ENCODE measurements at places on chromosomes 11 and 22.

DNA sequence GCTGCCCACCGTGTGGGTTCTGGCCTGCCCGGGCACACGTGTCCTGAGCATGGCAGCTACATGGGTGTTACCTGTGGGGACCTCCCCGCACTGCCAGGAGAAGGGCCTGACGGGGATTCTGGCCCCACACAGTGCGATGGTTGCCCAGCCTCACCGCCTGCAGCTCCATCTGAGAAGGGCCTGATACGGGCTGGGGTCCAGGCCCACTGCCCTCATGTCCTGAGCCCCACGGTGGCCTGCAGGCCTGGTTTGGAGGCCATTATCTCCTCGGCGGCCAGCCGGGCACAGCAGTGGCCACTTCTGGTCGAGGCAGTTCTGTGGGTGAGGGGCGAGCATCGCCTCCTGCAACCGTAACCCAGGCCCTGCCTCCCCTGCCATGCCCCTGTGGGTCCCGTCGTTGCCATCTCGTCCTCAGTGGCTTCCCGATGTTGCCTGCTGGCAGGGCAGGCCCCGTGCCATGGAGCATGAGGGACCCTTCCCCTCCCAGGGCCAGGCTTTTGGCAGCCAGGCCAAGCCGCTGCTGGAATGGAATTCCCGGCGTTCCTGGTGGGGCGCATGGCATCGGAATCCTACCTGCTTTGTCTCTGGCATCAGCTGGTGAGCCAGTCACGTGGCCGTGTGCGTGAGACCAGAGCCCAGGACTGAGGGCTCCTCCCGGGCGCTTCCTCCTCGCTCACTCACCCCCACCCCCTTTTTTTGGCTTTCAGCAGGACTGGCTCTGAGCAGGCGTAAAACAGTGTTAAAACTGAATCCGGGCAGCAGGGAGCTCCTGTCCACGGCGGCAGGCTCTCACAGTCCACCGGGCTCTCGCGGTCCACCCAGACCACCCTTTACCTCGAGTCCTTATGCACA is 71.9 kb upstream of the PPARA start:
- DNase-seq = no peak

DNA sequence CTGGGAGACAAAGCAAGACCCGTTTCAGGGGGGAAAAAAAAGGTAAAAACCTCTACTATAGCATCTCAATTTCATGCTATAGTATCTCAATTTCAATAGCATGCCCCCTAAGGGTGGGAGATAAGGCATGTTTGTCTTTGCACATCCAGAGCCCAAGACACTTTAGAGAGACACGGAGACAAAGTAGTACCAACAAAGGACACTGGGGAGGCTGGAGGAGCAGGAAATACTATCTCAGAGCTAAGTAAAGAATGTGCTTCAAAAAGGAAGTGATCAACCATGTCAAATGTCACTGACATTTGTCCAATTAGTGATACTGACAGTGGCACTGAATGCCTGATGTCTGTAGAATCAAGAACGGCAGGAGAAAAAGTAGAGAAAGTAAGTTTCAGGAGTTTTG is 68.6 kb downstream of the RRAS2 start:
- no peak for DNase-seq

DNA sequence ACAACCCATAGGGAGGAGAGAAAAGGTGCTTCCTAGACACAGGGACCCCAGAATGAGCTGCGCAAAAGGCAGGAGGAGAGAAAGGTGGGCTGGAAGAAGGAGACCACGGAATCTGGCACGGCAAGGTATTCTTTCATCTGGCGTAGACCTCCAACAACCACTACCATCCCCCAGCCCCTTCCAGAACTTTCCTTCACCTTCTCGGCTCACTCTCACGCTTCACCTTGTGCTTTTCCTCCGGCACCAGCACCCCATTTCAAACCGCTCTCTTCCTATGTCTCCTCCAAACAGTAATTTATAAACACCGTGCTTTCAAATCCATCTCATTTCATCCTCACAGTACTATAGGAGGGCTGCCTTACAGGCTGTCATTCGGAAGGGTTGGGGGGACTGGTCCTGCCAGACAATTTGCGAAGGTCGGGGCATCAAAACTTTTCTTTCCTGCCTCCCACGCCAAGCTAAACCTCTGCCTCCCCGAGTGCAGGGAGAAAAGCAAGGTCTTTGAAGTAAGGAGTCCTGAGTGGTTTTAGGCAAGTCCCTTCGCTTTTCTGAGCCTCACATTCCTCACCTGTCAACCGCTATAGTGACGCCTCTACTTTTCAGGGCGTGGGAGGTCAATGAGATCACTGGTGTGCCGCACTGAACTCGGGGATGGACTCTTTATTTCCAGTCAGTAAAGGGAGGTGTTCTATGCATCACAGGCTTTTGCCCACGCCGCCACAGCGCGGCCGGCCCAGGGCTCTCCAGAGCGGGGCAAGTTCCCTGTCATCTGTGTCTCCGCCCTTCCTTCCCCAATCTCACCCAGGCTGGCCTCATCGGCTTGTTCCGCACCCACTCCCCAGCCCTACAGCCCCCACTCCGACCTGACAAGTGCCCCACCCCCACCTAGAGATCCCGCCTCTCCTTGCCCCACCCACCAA is 800 bp downstream of the KCTD21 start:
- no peak for DNase-seq

- no peak for DNase-seq
Observed at GRCh38 chr11:10941871-10942270, 84.0 kb upstream of the ZBED5 start.

DNA sequence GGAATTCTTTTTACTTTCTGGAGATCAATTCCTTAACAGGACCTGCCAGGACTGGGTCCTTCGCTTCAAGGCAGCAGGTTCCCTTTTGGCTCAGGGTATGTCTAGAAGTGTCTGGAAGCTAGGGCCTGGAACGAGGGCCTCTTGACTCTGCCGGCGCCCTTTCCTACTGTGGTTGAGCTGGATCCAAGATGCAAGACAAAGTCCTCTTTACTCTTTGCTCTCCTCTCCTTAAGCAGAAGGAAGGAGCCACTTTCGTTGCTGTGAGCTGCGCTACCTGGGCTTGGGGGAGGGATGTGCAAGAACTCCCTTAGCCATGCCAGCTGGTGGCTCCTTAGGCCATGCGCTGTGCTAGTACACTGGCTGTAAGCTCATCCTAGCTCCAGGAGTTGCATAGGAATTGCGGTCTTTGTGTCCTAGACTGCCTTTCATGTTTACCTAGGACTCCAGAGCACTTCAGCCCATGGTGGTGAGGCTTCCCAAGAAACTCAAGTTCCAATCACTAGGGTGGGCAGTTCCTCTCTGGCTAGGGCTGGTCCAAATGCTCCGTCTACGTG is 18.1 kb downstream of the GLB1L2 start:
- DNase-seq = no peak

- no peak for DNase-seq
Observed at GRCh38 chr22:32208681-32209080, 3.8 kb upstream of the RFPL2 start.

DNA sequence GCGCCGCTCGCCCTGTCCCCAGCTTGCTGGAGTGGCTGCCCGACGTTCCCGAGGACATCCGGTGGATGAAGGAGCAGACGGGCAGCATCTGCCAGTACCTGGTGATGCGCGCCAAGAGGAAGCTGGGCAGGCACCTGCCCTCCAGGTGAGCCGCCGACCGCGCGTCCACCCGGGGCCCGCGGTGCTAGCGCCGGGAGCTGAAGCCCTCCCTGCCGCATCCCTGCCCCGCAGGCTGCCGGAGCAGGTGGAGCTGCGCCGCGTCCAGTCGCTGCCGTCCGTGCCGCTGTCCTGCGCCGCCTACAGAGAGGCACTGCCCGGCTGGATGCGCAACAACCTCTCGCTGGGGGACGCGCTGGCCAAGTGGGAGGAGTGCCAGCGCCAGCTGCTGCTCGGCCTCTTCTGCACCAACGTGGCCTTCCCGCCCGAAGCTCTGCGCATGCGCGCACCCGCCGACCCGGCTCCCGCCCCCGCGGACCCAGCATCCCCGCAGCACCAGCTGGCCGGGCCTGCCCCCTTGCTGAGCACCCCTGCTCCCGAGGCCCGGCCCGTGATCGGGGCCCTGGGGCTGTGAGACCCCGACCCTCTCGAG is 3.3 kb upstream of the CRACR2B start:
- DNase-seq = peak; percentile 38

DNA sequence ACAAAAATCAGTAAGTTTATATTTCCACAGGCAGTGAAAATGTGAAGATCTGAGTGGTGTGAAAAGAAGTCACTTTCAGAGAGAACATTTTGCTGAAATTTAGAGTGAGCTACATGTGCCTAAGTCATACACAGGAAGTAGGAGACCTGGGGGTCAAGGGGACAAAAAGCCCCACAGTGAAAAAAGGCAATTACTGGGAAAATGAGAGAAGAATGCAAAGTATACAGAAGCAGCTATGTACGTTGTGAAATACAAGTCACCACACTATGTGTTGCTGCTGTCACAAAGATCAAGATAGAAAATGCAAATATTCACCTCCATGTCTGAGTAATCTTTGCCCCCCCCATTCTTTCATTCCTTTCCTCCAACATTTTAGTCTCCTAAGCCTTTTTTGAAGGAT is 21.6 kb upstream of the SESN3 start:
- no peak for DNase-seq

- DNase-seq = no peak
Observed at GRCh38 chr11:102263379-102264003, 53.8 kb upstream of the BIRC3 start.

GRCh38 chr11:14079011-14079410 is 116.5 kb downstream of the SPON1 start:
- no peak for DNase-seq

DNA sequence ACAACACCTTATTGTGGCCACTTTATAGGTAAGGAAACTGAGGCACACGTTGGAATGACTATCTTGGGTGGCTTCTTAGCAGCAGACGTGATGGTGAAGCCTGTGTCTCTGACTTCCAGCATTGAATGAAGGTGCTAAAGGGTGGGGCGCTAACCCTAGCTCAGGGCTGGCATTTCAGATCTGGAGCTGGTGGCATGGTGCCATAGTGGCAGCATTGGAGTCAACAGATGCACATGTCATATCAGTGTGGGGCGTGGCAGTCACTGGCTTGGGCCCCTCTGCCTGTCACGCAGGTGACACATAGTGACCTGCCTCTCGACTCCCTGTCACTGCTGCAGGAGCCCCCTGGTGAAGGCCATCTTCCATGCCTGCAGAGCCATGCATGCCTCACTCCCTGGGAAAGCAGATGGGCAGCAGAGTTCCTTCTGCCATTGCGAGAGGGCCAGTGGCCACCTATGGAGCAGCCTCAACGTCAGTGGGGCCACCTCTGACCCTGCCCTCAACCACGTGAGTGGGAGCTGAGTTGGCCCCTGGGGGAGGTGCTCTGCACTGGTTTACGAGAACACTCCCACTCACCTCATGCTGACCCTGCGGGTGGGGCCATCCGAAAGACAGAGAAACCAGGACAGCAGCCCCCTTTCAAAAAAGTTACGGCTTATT is 14.8 kb downstream of the SHISA8 start:
- no peak for DNase-seq

GRCh38 chr11:116422956-116423600 is 349.7 kb downstream of the BUD13 start:
- no peak for DNase-seq

DNA sequence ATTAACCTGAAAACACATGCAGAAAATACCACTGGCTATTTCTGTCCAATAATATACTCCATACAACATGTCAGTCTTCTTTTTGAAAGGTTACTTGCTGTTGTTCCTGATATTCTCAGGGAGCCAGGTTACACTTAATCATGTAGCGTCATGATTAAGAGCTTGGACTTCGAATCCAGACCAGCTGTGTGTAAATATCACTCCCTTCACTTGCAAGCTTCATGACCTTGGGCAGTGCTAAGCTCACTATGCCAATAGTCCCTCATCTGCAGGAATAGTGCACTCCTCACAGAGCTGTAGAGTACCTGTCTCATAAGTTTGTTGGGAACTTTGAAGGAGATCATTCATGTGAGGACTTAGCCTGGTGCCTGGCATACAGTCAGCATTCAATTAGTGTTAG is 1.9 kb downstream of the HTR3B start:
- DNase-seq = no peak

GRCh38 chr11:7081441-7081840 is 7.4 kb upstream of the RBMXL2 start:
- DNase-seq = no peak

GRCh38 chr11:75560644-75561043 is 1.4 kb upstream of the SERPINH1 start:
- DNase-seq = no peak

DNA sequence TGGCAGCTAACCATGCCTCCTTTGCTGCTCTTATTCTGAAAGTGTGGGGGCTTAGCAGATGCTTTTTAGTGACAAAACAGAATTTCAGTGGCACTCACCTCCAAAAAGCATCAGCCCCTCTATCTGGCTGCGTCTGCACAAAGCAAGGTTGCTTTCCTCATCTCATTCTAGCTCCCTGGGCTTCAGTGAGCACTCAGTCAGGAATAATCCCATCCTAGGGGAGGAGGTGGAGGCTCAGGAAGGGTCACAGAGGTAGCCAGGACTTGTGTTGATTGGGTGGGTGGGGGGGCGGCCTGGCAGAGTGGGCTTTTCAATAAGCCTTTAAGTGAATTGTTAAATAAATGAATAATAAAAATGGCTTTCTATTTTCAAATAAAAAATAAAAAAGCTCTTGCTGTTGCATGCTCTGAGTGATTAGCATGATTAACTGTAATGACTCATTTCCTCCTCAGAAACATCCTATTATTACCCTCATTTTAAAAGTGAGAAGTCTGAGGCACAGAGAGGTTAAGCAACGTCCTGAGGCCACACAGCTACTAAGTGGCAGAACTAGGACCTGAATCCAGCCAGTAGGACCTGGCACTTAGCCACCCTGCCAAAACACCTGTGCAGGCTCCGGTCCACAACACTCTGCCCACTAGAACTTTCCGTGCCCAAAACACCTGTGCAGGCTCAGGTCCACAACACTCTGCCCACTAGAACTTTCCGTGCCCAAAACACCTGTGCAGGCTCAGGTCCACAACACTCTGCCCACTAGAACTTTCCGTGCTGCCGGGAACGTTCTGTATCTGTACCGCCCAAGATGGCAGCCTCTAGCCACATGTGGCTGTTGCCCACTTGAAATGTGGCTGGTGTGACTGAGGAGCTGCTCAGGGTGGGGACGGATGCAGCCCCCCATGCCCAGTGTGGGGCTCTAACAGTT is 5.5 kb downstream of the B3GAT1 start:
- no peak for DNase-seq
